Neural progenitor cell (in vitro differentiated cells): ENCODE measurements at places on chromosomes 12 and 14. TPM values are rescaled to one million over a fixed set of nuclear protein-coding genes. Genes with fewer than 3 reads are reported as not detected.

DNA sequence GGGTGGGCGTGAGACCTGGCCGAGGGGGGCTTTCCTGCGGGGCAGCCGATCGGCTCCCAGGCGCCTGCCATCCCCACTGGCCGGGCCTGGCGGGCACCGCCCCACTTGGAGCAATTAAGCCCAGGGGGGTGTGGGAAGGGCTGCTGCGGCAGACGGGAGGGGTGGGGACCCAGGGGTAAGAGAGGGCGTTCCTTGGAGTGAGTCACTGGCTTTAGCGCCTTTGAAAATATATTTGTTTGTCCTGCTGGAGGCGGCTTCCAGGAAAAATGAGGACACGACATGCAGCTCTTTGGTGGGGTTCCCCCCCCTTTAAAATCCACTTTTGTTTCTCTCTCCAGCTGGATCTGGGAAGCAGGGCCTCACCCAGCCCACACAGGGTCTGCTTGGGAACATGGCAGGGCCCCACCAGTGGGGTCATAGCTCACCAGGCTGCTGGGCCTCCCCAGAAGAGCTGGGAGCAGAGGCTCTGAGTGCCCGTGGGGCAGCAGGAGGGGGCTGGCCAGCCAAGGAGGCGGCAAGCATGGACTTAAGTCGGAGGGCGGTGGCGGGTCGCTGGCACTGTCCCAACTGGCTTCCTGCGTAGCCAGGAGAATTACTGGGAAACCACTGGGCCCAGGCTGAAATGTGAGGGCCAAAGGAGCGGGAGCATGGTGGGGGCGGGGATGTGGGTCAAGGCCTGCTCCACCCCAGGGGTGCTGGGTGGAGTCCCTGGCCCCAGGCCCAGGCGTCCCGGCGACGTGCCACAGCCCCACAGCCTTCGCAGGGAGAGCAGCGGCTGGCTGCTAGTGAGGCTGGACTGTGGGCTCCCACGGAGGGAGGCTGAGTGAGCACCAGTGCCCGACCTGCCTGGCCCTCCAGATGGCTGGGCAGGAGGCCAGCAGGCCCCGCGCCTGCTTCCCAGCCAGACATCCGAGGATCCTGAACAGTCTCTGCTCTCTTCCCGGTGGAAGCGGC, 128.0 kb downstream of the RFLNA start:
- no peaks in the 10 kb centered on the region for H3K36me3 ChIP-seq
- H3K4me1 ChIP-seq, result peaks cover 17% of the 10 kb centered on the region
- H3K4me3 ChIP-seq, result no peak overlapping the region
- DNase-seq, result no peak
- H3K27me3 ChIP-seq, result no peaks in the 10 kb centered on the region

DNA sequence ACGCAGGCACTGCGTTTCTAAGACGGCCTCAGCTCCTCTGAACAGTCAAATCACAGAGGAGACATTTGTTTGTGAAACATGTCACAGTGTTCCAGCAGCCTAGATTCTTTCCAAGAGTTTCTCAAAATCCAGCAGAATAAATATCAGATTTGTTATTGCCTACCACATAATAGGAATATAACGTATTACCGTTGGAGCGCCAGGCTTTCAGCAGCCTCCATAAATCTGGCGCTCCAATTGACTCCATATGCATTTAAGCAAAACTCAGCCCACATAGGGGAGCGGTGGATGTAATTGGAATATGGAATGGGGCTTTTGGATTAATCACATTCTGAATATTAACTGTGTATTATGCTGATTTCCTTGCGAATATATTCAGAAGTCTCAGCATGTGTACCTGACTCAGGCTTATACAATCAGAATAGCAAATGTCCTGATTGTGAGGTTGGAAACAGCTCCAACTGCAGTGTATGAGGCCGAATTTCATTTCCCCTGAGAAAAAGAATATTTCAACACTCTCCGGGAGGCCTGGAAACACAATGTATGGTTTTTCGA, 174.0 kb downstream of the ASCL4 start:
- no peaks in the 10 kb centered on the region for H3K36me3 ChIP-seq
- DNase-seq, result no peak
- peaks cover 60% of the 10 kb centered on the region for H3K27me3 ChIP-seq
- no peak overlapping the region for H3K27ac ChIP-seq
- no peak overlapping the region for H3K4me3 ChIP-seq
- no peaks in the 10 kb centered on the region for H3K4me1 ChIP-seq

- H3K4me3 ChIP-seq, result peak overlapping the region; percentile 66
- H3K4me1 ChIP-seq, result peaks cover 6% of the 10 kb centered on the region
- H3K36me3 ChIP-seq, result no peaks in the 10 kb centered on the region
- H3K27ac ChIP-seq, result no peak overlapping the region
- peak; percentile 89 for DNase-seq
Measured at GRCh38 chr14:59464486-59465315, 479 bp downstream of the GPR135 start.

DNA sequence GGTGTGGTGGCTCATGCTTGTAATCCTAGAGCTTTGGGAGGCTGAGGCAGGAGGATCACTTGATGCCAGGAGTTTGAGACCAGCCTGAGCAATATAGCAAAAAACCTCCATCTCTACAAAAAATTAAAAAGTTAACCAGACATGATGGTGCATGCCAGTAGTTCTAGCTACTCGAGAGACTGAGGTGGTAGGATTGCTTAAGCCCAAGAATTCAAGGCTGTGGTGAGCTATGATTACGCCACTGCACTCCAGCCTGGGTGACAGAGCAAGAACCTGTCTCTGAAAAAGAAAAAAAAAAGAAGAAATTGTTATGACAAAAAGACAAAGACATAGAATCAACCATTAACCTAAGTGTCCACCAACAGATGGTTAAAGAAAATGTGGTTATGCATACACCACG, 2.1 kb upstream of the ATP23 start:
- no peak for DNase-seq
- H3K27ac ChIP-seq, result no peak overlapping the region
- no peak overlapping the region for H3K4me3 ChIP-seq

- no peaks in the 10 kb centered on the region for H3K27me3 ChIP-seq
- no peak overlapping the region for H3K27ac ChIP-seq
- H3K4me3 ChIP-seq, result no peak overlapping the region
- peak; percentile 23 for DNase-seq
- H3K36me3 ChIP-seq, result no peaks in the 10 kb centered on the region
Measured at GRCh38 chr12:92717202-92717601, 14.4 kb downstream of the PLEKHG7 start.

DNA sequence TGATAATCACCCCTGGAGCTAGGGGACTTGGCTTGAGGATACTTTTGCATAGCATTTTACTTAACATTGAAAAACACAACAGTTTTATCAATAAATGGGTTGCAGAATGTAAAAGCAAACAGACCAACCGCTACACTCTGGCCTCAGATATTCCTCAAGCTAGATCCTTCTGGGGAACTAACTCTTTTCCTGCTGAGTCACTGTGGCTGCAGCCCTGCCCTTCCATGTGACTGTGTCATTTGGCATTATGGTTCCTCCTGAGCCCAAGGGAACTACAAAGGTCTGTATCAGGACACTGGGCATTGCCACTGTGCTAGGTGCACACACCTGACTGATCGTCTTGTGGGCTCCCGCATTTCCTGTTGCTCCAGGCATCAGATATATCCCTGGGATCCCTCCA, 56.6 kb downstream of the TTC9 start:
- H3K27ac ChIP-seq, result no peak overlapping the region
- no peak for DNase-seq
- no peaks in the 10 kb centered on the region for H3K27me3 ChIP-seq
- H3K4me1 ChIP-seq, result no peaks in the 10 kb centered on the region

GRCh38 chr12:4540170-4540569, 1.5 kb downstream of the RAD51AP1 start:
- no peaks in the 10 kb centered on the region for H3K27me3 ChIP-seq
- DNase-seq, result no peak
- no peak overlapping the region for H3K27ac ChIP-seq
- peak overlapping the region; percentile 79 for H3K4me3 ChIP-seq

DNA sequence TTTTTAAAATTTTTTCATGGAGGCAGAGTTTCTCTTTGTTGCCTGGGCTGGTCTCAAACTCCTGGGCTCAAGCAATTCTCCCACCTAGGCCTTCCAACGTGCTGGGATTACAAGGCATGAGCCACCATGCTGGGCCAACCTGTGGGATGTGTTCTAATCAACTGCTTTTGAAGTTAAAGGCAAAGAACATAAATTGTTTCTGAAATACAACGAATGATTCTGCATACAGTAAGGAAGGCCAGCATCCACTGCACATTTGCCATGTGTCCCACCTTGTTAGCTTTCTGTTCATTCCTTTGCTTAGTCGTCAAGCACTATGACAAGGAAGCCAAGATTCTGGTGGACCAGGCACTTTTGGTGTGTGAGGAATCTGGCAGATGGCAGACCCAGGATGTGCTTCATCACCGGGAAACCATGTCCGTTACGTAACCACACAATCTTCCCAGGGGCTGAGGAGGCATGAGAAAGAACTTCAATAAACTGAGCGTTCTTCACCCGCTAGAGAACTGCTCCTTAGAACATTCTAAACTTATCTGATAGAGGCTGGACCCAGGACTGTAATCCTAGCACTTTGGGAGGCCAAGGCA, 24.5 kb downstream of the MOK start:
- H3K4me1 ChIP-seq, result no peaks in the 10 kb centered on the region
- no peak overlapping the region for H3K27ac ChIP-seq
- H3K27me3 ChIP-seq, result no peaks in the 10 kb centered on the region
- no peak overlapping the region for H3K4me3 ChIP-seq

GRCh38 chr12:54385251-54385914, 850 bp upstream of the ZNF385A start:
- H3K4me1 ChIP-seq, result peaks cover 65% of the 10 kb centered on the region
- no peak overlapping the region for H3K27ac ChIP-seq
- H3K36me3 ChIP-seq, result no peaks in the 10 kb centered on the region
- H3K27me3 ChIP-seq, result no peaks in the 10 kb centered on the region
- peak overlapping the region; percentile 36 for H3K4me3 ChIP-seq
- peak; percentile 68 for DNase-seq

- H3K4me3 ChIP-seq, result no peak overlapping the region
- H3K27me3 ChIP-seq, result no peaks in the 10 kb centered on the region
- DNase-seq, result peak; percentile 58
- no peaks in the 10 kb centered on the region for H3K36me3 ChIP-seq
Measured at GRCh38 chr12:66352197-66352596, 49.9 kb downstream of the HELB start.

DNA sequence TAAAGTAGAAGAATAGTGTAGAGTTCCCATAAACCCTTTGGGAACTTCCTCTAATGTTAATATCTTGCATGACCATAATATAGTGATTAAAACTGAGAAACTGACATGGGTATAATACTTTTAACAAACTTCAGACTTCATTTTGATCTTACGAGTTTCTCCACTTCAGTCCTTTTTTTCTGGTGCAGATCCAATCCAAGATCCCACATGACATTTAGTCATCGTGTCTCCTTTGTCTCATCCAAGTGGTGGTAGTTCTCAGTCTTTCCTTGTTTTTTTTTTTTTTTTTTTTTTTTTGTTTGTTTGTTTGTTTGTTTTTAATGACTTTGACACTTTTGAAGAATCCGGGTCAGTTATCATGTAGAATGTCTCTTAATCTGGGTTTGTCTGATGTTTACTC, 179.2 kb downstream of the CACNA1C start:
- H3K27me3 ChIP-seq, result no peaks in the 10 kb centered on the region
- no peaks in the 10 kb centered on the region for H3K4me1 ChIP-seq
- DNase-seq, result no peak
- H3K36me3 ChIP-seq, result no peaks in the 10 kb centered on the region
- no peak overlapping the region for H3K4me3 ChIP-seq

DNA sequence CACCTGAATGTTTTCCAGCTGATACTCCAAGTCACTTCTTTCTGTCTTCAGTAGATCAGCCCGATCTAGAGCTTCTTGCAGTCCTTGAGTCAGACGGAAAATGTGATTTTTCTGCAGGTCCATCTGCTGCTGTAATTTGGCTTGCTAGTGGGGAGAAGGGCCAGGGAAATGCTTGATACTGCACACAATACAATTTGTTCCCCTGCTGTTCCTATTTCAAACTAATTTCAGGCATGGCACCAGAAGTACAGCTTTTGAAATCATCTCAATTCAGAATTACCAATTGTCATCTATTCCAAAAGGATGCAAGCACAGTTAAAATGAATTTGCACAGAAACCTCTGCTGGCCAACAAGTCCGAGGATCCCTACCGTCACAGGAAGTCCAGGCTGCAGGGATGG, 53.4 kb downstream of the PRKAB1 start:
- no peak overlapping the region for H3K27ac ChIP-seq
- DNase-seq, result no peak
- H3K4me3 ChIP-seq, result no peak overlapping the region
- no peaks in the 10 kb centered on the region for H3K36me3 ChIP-seq
- H3K27me3 ChIP-seq, result no peaks in the 10 kb centered on the region

DNA sequence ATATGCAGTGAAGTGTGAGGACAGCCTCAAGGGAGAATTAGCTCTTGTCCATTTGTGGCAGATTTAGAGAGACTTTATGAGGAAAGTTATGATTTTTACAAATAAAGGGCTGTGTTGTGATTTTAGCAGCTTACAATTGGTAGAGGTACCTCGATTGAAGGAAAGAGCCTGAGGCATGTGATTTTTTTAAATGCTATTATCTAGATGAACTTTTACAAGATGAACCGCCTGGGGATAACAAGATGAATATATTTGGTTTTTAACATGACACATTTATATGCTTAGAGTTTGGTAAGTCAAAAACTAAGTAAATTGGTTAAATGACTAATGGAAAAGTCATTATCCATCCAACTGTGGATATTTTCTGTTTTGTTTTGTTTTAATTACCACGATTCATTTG, 52.6 kb downstream of the AEBP2 start:
- peaks cover 11% of the 10 kb centered on the region for H3K4me1 ChIP-seq
- H3K27me3 ChIP-seq, result no peaks in the 10 kb centered on the region

The APEX1 gene
- 76.6 and 118 TPM in 2 replicates for total RNA-seq

The FAM186B gene
- total RNA-seq, result 0.25 TPM in 1 of 2 replicates, not detected in the other

The SYCP3 gene
- 0.03 and 0.04 TPM in 2 replicates for total RNA-seq

The CCDC175 gene
- 0.24 and 0.31 TPM in 2 replicates for total RNA-seq

The STAC3 gene
- 1.1 and 5.1 TPM in 2 replicates for total RNA-seq

The GPRC5A gene
- not detected in 2 replicates for total RNA-seq

The SOX5 gene
- 62.7 and 79.5 TPM in 2 replicates for total RNA-seq
